ENCODE measurements at places on chromosomes 12 and 14.

GRCh38 chr12:101582937-101583336 lies 11.8 kb upstream of the MYBPC1 start:
- no peak for DNase-seq

DNA sequence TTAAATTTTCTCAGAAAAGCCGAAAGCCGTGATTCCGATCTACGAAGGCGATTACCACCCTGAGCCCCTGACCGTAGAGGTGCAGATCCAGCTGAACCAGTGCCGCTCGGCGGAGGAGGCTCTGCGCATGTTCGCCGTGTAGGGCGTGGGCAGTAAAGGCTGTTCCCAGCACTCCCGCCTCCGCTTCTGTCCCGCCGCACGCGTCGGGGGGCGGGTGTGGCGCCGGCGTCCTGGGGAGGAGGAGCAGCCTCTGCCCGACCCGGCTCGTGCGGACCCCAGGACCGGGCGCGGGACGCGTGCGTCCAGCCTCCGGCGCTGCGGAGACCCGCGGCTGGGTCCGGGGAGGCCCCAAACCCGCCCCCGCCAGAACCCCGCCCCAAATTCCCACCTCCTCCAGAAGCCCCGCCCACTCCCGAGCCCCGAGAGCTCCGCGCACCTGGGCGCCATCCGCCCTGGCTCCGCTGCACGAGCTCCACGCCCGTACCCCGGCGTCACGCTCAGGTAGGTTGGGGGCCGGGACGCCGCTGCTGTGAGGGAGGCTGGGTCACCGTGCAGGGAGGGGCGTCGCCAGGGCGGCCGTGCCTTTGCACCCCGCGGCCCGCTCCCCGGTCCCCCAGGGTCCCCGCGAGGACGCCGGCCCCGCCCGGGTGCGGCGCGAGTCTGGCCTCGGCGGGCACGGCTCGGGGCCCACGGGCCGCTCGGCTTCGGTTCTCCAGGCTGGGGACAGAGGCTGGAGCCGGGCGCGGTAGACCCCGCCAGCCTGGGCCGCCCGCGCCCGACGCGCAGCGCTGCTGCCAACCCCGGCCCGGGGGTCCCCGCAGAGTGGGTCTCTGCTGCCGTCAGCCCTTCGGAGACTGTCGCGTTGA lies at the start of gene B3GNT4:
TSS of gene B3GNT4 (plus strand) at position 409 of the 866 bp plus-strand sequence. CDS start 910 bp downstream, outside the sequence.
- DNase-seq = peak; percentile 60

DNA sequence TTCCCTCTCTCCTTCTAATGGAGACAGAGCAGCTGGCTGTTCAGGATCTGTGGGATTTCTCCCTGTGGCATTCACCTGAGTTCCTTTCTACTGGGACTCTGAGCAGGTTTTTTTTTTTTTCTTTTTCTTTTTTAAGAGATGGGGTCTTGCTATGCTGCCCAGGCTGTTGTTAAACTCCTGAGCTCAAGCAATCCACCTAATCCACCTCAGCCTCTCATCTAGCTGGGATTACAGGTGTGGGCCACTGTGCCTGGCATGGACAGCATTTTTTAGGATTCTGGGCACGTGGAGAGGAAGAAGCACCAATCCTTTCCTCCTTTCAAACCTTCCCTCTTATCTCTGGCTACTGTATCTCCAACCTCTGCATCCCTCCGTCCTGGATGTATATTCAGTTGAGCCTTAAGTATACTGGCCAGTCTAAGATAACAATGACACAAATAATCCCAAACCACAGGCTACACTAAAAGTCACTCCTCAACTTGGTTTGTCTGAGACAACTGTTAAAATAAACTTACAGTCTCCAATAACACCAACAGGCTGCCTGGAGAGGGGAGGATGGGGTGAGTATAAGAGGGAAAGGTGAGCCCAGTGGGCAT lies 16.4 kb upstream of the CELA1 start:
- no peak for DNase-seq

GRCh38 chr14:74959596-74960180 lies 4.3 kb upstream of the PGF start:
- no peak for DNase-seq

DNA sequence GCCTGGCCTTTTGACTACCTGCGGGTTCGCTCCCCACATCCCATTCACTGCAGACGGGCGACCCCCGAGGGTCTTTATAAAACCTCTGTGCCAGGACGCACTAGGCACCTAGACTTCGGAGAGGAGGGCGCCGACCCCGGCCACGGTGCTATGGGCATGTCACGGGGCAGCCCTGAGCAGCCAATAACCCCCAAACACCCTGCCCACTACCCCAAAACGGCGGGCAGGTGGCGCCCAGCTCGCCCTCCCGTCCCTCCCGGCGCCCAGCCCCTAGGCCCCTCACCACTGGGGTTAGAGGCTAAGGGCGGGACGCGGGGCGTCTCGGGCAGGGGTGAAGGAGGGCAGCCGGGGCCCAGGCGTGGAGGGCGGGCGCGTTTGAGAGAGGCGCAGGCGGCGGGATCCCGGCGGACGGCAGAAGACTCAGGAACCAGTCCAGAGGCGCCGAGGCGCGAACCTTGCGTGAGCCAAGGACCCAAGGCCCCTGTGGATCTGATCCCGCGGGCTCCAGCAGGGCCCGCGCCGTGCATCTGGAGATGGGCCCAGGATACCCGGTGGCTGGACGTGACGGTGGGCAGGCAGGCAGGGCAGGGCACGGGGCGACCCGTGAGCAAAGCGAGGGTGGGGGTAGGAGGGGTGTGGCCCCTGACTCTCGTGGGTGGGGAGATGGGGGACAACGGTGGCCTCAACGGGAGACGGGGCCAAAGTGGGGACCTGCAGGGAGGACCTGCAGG lies 11.1 kb downstream of the KRT85 start:
- no peak for DNase-seq

DNA sequence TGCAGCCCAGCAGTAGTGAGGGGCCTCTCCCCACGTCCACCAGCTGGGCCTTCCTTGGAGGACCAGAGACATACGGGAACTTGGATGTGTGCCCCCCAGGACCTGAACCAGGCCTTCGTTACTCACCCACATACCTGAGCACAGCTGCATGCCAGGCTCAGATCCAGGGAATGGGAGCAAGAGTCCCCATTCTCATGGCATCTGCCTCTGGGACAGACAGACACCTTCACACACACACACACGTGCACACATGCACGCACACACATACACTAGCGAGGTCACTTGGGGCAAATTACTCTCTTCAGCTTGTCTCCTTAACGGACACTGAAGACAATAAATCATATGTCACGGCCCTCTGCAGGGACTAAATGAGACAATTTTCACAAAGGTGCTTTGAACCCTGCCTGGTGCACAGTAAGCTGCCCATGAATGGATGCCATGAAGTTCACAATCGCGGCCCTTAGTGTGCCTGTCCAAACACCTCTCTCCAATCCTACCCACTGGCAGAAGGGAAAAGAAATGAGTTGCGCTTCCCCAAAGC lies 5.7 kb downstream of the SCARB1 start:
- no peak for DNase-seq
